NCI-H510A treated with DMSO at 0.1 percent for 48 hours (cell line): ENCODE measurements at places on chromosomes 2 and 18.

DNA sequence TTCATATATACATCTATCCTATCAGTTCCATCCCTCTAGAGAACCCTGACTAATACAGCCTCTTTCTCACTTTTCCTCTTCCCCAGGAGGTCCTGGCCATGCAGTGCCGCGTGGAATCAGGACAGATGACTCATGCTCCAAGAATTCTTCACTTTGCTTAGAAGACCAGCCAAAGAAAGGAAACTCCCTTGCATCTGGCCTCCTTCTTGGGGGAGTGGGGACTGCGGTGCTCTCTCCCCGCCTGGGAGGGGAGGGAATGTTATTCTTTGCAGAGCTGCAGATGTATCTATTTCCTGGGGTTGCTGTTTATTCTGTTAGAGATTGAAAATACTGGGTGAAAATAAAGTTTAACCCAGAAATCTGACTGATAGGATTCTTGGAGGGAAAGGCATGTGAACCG is 111.5 kb upstream of the SH3BP4 start:
- no peak for DNase-seq

GRCh38 chr2:177984749-177985148 is 87.8 kb downstream of the PDE11A start:
- peak; percentile 56 for DNase-seq

GRCh38 chr2:10721396-10722251 is at the start of gene ATP6V1C2:
Gene ATP6V1C2, plus strand, starts transcription at chr2:10721630. Its CDS starts 1,220 bp downstream, at chr2:10722850.
- DNase-seq: peak; percentile 41

DNA sequence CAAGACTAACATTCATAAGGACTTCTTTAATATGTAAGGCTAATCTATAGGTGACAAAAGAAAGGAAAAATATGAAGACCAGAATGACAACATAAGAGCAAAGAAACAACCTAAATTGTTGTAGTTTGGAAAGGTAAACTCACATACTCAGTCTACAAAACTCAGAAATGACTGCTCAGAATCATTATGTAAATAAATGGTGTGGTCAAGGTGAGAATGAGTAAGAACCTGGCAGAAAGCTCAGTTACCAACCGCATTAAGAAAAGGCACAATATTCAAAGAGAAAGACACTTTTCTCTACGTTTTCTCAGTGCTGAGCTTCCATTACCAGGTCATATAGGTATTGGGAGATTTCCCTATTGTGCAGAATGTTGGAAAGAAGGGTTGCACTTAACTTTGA is 15.8 kb downstream of the ATF2 start:
- no peak for DNase-seq

- DNase-seq: peak; percentile 33
These were observed 766.9 kb upstream of the ZEB2 start for GRCh38 chr2:145286716-145287275.

DNA sequence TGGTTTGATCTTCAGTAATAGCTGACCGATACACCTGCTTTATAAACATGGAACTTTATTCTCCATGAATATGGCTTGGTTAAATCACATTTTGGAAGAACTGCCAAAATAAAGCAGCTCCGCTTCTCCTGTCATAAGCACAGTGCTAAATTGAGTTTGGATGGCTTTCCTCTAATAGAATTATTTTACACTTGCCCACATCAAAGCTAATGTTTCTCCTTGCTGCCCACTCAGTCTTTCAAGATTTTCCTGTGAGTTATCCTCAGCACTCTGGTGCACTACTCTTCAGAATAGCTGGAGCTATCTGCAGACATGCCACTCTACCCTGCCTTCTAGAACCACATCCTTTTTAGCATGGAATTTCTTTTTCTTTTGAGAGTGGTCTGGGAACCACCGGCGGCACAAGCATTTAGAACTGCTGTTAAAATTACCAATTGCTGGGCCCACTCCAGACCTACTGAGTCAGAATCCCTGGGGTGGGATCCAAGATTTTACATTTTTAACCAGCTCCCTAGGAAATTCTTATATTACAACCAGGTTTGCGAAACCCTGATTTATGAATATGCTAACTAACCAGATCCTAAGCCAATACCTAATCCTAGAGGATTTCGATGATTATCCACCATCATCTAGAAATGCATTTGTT is 283.3 kb downstream of the AFF3 start:
- DNase-seq: no peak

DNA sequence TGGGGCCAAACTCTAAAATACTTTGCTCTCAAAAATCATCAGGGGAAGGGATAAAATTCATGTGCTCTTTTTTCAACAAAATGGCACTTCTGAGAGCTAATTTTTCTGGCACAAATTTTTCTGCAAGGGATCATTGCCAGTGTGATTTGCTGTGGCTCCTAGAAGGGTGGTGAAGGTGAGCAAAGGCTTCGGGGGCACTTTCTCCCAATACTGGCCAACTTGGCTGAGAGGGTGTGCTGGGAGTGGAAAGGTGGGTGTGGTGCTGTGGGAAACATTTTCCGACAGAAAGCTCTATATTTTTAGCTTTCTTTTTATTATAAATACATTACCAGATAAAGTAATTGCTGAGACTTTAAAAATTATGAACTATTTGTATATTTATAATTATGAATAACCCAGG is 419 bp downstream of the SMYD1 start:
- DNase-seq: no peak

DNA sequence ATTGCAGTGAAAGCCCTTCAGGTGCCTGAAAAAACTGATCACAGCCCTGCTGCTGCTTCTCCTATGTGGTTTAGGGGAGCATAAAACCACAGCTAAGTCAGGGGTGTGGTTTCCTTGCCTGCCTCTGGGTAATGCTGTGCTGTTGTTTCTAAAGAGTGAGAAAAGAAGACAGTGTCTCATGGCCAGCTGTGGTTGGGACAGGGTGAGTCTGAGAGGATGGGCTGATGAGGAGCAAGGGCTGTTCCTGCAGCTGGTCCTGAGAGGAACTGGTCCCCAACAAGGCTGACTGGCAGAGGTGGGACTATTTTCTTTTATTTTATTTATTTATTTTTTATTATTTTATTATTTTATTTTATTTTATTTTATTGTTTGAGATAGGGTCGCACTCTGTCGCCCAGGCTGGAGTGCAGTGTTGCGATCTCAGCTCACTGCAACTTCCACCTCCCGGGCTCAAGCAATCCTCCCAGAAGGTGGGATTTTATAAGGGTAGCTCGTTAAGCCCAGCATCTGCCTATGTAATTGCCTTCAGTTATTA is 236.7 kb downstream of the FHOD3 start:
- DNase-seq: no peak
